ENCODE measurements at places on chromosomes 12 and 14.

GRCh38 chr12:6950401-6950801 lies 755 bp upstream of the PTPN6 start:
- no peak for DNase-seq

DNA sequence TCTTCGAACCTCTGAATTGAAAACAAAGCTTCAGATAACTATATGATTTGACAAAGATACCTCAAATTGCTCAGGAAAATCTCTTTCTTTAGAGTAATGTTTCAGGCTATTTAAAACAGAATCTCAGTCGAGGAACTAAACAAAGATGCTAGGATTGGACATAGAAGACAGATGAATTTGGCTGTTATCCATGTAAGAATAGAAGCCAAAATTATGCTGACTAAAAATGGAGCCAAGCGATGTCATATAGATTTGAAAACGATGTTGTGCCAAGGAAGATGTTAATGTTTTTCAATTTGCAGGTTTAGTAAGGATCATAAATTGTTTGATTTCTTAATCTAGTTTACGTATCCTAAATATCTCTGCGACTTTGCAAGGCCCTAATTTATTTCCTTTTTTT lies 295.9 kb downstream of the FOXG1 start:
- DNase-seq, result no peak

- DNase-seq, result no peak
Measured at GRCh38 chr12:9361879-9362326, 153.7 kb upstream of the PZP start.

GRCh38 chr14:93700928-93701327 lies 87.4 kb downstream of the PRIMA1 start:
- DNase-seq, result no peak

- no peak for DNase-seq
Measured at GRCh38 chr12:86261142-86261541, 5.0 kb upstream of the MGAT4C start.

- DNase-seq, result no peak
Measured at GRCh38 chr12:52045794-52046199, 5.4 kb upstream of the NR4A1 start.

- no peak for DNase-seq
Measured at GRCh38 chr14:90274808-90275457, 18.6 kb downstream of the PSMC1 start.

DNA sequence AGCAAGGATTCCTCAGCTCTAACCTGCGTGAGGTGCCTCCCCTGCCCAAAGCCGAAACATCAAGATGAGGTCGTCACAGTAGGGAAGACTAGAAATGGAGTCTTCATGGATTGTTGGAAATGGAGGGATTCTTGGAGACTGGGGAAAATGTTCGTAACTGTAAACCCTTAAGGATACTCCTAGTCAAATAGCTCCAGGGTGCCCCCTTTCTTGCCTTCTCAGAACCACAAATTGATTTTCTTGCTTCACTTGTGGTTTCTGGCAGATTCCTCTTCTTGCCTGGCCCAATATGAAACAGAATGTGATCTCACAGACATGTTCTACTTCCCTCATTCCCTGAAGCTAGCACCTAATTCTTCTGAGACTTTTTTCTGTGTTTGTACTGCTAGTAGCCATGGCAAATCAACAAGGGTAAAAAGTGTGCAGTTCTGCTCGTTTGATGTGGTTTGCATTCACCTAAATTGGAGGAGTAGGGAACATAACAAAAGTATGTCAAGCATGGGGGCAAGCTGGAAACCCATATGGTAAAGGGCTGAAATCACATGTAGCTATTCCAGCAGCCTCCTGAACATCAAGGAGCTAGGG lies 332.0 kb downstream of the PAWR start:
- DNase-seq, result no peak

GRCh38 chr14:93772263-93772662 lies 16.0 kb downstream of the PRIMA1 start:
- DNase-seq, result no peak

DNA sequence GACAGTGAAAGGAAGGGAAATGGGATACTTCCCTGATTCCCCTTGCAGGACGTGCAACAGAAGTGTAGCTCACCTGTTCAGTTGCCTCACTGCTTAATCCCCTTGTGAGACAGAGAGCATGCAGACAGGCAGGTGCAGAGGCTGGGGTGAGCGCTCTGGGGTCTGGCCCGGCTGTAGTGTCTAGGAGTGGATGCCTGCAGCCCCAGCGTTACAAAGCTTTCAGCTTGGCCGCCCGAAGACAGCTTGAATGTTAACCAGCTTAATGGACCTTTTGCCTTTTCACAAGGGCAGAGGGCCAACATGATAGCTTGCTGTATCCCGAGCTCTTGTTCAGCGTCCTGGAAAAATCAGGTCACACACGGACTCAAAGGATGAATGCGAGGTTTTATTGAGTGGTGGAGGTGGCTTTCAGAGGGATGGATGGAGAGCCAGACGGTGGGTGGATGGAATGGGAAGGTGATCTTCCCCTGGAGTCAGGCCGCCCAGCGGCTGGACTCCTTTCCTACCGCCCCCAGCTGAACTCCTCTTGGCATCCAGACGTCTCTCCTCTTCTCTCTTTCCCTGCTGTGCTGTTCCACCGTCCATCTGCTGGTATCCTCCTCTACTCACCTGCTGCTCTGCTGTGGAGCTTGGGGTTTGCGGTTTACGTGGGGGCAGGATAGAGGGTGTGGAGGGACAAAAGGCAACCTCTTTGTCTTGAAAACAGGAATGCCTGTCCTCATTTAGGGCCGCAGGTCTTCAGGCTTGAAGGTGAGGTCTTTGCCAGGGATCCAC lies 86.2 kb upstream of the RESF1 start:
- no peak for DNase-seq

- no peak for DNase-seq
Measured at GRCh38 chr12:113059071-113059595, 2.6 kb downstream of the DTX1 start.

- no peak for DNase-seq
Measured at GRCh38 chr14:85616386-85616885, 86.5 kb downstream of the FLRT2 start.

DNA sequence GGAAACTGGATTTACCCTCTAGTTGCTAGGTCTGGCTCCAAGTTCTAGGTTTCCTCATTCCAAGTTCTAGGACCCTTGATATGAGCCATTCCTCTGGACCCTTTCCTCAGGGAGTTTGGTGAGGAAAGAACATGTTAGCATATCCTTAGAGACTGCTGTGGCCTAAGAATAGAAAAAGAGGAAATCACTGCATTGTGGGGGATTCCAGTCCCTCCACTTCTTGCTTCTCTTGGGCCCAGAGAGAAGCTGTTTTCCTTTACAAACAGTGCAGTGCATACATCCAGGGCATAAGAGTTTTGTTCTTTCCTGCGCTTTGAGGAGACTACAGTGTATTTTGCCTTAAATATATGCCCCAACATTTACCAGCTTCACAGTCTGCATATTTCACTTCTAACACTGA lies 59.0 kb downstream of the LLPH start:
- DNase-seq, result no peak

GRCh38 chr14:60679566-60680258 lies 30.4 kb upstream of the SIX1 start:
- DNase-seq, result no peak

GRCh38 chr12:27293463-27293862 lies 39.2 kb upstream of the BMAL2 start:
- DNase-seq, result no peak

DNA sequence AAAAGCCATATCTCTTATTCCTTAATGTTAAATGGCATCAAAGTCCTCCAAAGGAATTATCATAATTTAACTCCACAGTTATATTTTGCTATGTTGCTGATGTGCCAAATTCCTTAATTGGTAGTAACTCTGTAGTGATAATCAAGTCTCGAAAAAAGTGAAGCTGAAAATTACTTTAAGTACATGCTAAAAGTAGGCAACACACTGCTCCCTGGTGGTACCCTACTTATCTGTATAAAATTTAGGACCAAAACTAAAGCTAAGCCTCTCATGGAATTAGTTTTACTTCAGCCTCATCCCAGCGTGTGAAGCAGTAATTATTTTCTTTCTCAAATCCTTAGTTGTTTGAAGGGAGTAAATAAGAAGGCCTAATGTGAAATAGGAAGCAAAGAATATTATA lies 132.8 kb downstream of the TTLL5 start:
- DNase-seq, result no peak

GRCh38 chr12:132476038-132476414 lies 13.9 kb upstream of the FBRSL1 start:
- DNase-seq, result no peak

DNA sequence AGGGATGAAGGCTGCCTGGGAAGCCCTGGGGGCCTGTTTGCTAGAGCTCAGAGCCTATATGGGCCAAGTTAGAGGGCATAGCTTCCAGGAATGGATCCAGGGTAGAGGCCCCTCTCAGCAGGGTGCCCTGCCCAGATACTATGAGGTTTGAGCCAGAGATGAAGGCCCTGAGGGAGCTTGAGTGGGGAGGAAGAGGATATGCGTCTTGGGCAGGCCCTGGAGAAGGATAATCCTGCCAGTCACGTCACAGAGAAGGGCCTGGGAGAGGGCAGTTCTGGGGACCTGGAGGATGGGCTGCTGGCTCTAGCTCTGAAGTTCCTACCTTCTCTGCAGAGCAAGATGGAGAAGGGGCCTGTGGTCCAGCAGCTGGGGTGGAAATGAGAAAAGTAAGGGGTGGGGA lies 5.9 kb upstream of the CACNB3 start:
- no peak for DNase-seq

DNA sequence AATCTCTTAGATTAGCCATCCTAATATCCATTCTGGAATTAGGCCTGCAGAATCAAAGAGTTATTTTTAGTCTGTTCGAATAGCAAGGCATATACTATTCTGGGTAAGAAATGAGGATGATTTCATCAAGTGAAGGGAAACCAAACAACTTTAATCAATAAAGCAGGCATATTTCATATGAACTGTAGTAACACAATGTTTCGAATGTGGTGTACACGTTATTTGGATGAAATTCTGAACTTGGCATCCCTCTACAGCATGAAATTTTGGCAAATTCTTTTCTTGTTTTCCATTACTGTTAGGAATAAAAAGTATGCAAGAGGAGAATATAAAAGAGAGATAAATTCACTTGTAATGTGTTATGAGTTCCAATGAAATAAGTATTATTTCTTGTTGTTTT lies 1233.3 kb upstream of the SEL1L start:
- no peak for DNase-seq

DNA sequence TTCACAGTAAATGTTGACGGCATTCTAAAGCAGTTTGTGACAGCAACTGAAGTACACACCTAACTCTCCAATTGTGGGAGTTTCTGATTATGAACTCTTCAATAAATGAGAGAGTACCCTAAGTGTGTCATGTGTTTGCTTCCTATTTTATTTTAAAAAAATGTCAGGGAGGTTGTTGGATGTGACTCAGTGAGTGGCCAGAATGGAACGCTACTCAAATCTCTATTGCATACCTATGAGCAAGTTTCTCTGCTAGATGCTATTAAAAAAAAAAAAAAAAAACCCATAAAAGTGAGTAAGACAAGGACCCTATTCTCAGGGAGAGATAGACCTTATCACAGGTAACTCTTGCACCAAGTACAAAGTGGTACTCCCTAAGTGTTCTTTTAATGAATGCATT lies 256.6 kb downstream of the BTG1 start:
- DNase-seq, result no peak

- no peak for DNase-seq
Measured at GRCh38 chr12:117298648-117299225, 62.7 kb downstream of the NOS1 start.

DNA sequence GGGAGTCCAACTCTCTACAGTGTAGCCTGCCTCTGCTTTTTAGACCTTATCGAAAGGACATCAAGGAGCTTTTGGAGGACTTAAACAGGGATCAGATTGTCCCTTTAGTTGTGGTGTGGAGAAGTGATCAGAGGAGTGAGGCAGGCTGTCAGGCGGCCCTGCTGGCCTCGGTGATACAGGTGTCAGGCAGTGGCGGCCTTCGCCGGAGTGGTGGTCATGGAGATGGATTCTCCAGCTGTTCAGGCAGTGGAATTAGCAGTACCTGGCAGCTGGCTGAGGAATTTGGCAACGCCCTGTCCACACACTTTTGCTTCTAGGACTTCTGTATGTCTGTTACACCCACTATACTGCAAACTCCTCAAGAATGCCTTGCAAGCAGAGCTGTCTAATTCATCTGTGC lies 4.2 kb upstream of the CLMN start:
- no peak for DNase-seq

DNA sequence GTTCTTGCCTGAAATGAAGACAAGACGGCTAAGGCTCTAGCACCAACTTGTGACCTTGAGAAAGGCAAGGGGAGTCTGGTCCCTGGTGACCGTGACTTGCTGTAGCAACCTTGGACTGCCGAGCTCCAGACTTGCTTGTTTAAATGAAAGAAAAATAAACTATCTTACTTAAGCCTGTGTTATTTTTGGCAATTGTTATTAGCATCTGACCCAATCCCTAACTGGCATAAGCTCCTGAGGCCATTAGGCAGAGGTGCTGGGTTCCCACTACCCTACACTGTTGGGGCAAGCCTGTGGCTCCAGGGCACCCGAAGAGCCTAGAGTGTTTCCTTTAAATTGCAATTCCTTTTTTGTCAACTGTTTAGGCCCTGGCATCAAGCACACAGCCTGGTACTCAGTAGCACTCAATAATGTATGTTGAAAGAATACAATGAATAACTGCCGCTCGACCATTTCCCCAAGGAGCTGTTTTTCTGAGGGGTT lies 106.9 kb upstream of the HIF1A start:
- DNase-seq, result no peak

DNA sequence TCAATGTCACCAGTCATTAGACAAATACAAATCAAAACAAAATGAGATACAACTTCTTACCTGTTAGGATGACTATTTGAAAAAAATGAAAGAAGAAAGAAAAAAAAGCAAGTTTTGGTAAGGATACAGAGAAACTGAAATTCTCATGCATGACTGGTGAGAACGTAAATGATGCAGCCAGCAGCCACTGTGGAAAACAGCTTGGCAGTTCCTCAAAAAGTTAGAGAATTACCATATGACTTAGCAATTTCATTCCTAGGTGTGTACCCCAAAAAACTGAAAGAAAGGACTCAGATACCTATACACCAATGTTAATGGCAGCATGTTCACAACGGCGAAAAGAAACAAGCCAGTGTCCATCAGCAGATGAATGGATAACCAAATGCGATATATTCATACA lies 26.6 kb downstream of the NINJ2 start:
- DNase-seq, result no peak

DNA sequence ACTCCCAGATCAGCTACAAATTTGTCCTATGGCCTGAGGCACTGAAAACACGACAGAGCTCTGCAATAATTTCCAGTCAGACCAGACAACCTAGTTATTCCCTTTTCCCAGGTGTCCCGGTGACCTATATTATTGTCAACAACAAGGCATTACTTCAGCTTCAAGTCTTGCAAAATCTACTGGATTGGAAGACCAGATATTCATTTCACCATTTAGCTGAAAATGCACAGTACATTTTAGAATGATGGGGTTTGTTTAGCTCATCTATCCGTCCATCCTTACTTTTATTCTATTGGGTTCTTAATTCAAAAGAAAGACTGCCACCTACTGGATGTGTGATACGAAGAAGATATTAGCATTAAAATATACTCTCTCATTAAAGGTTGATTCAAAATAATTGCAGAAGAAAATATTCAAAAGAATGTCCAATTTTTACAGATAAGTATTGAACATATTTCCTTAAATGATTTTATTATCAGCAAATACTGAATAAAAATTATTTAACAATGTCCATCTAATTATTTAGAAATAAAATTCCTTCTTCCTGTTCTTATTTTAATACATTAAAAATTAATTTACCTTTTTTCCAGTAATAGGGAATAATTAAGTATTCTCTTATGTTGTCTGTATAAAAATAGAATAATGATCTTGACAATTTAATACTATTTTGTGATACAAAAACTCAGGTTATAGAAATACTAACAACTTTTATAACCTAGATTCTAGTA lies 244.9 kb upstream of the LRIG3 start:
- DNase-seq, result no peak

All from CD4-positive, alpha-beta memory T cell (primary cell).